ENCODE measurements at places on chromosomes 3 and 15.

- DNase-seq: no peak
These were observed 121.9 kb downstream of the CDIN1 start for GRCh38 chr15:36701336-36701735.

DNA sequence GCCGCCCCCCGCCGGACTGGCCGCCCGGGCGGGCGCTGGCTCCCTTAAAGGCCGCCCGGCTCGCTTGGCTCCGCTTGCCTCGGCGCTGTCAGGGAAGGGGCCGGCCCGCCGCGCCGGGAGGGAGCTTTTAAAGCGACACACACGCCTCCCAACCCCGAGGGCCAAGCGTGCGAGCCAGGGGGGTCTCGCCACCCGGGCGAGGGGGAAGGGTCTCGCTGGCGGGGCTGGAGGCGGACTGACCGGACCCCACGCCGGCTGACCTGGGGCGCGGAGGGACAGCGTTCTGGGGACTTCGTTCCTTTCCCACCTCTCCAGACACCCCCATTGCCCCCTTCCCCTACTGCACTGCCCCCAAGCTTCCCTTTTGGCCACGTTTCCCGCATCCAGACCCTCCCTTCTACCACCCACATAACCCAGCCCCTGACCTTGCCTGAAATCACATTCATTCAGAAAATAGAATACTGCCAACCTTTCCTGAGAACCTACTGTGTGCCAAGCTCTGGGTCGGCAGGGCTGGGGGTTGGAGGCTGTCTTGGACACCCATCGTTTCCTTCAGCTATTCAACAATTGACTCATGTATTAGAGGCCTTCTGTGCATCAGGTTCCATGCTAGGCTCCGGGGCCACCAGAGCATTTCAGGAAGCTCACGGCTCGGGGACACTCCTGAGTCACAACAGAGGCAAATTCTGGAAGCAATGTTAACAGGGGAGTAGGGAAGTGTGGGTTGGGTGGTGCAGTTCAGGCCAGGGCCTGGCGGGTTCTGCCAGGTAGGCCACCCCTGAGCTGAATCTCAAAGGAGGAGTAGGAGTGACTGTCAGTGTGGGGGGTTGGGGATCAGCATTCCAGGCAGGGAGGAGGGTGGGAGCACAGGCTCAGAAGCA is at the start of gene INSYN1:
Gene INSYN1, minus strand, starts transcription at position 102 of the 881 bp plus-strand sequence. CDS start 2,221 bp downstream, outside the sequence.
- DNase-seq: peak; percentile 85

DNA sequence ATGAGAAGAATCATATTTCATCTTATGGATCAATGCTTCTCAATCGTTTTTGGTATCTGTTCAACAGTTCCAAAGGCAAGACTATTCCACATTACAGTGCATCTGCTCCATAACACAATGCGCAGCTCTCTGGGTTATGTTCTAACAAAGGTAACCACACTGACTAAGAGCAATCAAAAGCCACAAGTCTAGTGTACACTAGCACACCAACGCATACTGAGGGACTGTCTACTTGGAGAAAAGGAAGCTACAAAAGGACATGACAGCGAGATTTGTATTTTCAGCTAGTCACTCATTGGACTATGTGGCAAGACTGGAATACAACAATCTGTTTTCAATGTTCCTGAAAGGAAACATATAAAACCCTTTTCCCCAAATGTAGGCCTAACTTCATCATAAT is 35.8 kb downstream of the SETD2 start:
- DNase-seq: no peak

- DNase-seq: peak; percentile 79
These were observed 82.8 kb downstream of the DUT start for GRCh38 chr15:48414015-48414414.

GRCh38 chr3:38606561-38606960 is 42.9 kb downstream of the SCN5A start:
- DNase-seq: no peak

- no peak for DNase-seq
These were observed 19.3 kb downstream of the DNASE1L3 start for GRCh38 chr3:58191361-58191991.

GRCh38 chr15:45402955-45403877 is 24.9 kb upstream of the GATM start:
- DNase-seq: peak; percentile 65
